Stimulated activated CD4-positive, alpha-beta T cell treated with anti-CD3 and anti-CD28 coated beads, TNF-alpha, amount 100 ng/mL, for 4 hours (primary cell): ENCODE measurements at places on chromosomes 7 and 10.

DNA sequence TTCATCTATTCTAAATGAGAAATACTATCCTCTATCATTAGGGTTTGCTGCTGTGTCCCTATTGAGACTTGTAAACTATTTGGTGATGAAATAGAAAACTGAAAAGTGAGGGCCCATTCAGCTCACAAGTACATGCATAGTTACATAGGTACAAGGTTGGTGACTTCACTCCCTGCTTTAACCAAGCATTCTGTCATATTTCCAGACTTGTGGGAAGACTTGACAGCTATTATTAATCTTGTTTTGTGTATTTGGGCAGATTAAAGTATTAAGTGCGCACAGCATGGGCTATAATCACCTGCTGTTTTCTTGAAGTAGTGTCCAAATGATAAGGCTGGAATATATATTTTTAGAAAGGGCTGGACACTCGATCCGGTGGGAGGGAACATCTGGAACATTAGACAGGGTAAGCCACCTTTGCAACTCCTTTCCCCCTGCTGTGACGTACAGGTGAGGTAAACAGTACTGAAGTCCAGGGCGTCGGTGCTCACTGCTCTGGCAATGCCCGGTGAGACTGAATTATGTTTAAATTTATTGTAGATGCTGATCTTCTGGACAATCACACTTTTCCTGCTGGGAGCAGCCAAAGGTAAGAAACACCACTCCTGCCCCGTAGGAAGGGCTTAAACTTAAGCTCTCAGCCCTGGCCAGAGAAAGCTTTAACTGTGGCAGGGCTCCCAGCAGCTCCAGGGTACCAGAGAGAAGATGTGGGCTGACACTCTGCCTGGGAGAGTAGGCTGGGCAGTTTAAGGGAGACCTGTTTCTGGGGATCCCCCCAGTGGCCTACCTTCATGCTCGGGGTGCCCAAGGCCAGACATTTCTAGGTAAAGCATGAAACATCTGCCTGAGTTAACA is at the start of gene PNLIPRP1:
TSS of gene PNLIPRP1 (plus strand) at position 370 of the 855 bp plus-strand sequence. CDS start at position 541, 171 bp downstream.
- DNase-seq, result no peak

DNA sequence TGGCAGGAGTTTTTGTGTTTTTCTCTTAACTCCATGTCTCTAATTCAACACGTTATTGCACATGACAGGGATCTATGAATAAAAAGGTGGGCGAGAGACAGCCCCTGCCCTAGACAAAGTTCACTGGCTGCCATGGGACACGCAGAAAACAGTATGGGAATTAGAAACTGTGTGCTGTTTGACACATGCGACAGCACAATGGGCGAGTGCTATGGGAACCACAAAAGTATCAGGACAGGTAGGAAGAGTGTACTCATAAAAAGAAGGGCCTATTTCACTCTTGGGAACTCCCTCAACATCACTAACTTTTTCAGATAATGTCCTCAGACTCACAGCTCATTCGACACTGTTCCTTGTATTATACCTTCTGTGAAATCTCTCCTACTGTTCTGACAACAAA is 45.7 kb downstream of the MINDY3 start:
- DNase-seq, result no peak

GRCh38 chr10:1089017-1089689 is 33.0 kb downstream of the WDR37 start:
- DNase-seq, result no peak

GRCh38 chr7:30642789-30643188 is 39.5 kb downstream of the CRHR2 start:
- no peak for DNase-seq

GRCh38 chr10:111076191-111076681 is 593 bp upstream of the ADRA2A start:
- no peak for DNase-seq

DNA sequence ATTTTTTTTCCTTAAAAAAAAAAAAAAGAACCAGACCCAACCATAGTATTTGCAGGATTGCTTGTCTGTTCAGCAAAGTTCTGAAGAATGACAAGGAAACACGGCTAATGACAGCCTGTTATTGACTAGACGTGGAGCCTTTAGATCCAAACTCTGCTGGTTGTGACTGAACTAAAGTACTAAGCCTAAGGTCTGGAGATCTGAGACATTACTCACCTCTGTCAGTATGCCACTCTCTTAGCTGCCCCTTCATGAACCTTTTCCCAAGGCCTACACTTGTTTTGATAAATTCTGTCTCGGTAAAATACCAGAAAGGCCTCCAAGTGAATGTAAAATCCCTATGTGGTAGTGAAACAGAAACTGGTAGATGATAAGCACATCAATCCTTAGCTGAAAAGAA is 101.0 kb downstream of the CABCOCO1 start:
- no peak for DNase-seq

DNA sequence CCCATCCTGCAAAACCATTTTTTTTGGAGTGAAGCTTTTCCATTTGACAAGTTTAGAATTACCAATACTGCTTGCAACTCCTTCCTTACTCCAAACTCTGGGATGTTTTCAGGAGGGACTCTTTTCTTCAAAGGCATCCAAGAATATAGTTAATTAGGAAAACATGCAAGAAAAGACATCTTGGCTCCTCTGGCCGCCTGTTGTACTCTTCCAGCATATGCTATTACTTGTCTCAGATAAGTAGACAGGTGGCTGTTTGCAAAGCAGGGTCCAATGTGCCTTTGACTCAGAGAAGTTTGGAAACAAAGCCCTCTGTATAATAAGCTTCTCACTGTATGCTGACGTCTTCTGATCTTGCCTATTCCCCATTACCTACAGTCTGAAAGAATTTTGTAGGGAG is 746.5 kb downstream of the AUTS2 start:
- DNase-seq, result no peak

- DNase-seq, result no peak
Observed at GRCh38 chr7:95908499-95908898, 136.1 kb downstream of the DYNC1I1 start.

- no peak for DNase-seq
Observed at GRCh38 chr10:96721207-96721572, 876 bp upstream of the PIK3AP1 start.

- DNase-seq, result no peak
Observed at GRCh38 chr7:96040250-96040772, 268.0 kb downstream of the DYNC1I1 start.

DNA sequence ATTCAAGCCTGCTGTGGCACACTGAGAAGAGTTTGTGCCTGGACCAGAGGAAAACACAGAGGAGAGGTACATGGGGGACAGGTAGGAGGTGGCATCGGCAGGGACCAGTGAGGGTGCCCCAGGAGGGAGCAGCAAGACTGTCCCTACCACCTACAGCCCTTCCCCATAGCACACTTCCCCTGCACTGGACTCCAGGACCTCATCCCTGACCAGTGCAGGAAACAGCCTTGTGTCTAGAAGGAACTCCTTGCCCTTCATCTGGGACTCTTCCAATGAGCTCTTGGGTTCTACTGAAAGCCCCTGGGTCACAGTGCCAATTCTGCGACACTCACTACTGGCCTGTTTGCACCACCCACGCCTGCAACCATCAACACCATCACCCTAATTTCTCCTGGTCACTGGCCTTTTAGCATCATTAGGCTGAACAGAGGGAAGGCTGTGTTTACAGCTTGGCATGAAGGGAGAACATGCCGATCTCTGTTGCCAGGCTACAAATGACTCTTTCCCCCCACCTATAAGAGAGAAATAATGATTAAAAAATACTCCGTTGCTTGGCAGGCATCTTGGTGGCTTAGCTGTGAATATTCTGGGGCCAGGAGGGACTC is 371.9 kb upstream of the ZMIZ1 start:
- DNase-seq, result no peak

GRCh38 chr7:102182016-102182415 is 104.7 kb upstream of the SH2B2 start:
- no peak for DNase-seq

DNA sequence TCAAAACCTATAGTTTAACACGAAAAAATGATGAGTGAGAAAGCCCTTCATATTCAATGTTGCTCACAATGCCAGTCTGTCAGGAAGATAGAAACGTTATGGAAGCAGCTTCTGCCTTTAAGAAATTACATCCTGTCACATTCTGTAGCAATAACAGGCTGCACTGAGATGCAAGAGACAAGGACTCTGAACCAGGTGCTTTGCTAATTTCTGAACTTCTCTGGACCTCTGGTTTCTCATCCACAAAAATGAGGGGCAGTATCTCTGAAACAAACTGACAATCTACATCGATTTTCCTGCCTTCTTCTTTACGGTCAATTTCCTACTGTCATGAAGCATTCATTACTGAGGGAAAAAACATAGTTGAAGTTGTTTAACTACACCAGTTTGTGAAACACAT is 234.0 kb downstream of the SNX13 start:
- no peak for DNase-seq
